ENCODE measurements at places on chromosomes 1 and 21. TPM values are rescaled to one million over a fixed set of nuclear protein-coding genes. Genes with fewer than 3 reads are reported as not detected.

DNA sequence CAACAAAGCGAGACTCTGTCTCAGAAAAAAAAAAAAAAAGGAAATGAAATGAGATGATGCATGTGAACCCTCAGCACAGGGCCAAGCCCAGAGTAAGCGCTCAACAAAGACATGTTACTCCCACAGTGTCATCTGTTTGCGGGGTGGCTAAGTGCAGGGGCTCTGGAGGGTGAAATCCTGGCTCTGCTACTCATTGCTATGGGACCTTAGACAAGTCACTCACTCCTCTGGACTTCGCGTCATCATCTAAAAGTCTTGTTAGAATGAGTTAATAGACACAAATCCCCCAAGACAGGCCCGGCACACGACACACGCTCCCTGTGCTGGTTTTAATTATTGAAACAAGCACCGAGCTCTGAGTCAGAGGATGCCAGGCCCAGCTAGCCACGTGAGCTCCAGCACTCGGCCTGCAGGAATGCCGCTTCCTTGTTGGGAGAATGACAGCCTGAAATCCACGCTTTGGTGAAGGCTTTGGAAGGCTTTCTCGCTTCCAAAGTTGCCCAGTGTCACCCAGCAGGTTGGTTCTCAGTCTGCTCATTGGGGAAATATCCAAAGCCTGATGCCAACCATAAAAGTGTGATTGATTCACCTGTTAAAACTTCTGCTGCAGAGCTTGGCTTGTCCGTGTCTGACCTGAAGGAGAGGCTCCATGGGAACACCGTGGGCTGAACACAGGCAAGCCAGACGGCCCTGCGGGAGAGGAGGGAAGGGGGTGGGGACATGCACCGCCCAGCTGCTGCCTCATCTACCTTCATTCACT, 36.7 kb upstream of the TARDBP start:
- DNase-seq, result no peak

GRCh38 chr1:100351095-100351887, 1.0 kb upstream of the CDC14A start:
- DNase-seq, result peak; percentile 87

GRCh38 chr1:203267347-203267846, 37.9 kb upstream of the BTG2 start:
- peak; percentile 83 for DNase-seq

CYP4X1 gene
- total RNA-seq, result 0.83 TPM

DNA sequence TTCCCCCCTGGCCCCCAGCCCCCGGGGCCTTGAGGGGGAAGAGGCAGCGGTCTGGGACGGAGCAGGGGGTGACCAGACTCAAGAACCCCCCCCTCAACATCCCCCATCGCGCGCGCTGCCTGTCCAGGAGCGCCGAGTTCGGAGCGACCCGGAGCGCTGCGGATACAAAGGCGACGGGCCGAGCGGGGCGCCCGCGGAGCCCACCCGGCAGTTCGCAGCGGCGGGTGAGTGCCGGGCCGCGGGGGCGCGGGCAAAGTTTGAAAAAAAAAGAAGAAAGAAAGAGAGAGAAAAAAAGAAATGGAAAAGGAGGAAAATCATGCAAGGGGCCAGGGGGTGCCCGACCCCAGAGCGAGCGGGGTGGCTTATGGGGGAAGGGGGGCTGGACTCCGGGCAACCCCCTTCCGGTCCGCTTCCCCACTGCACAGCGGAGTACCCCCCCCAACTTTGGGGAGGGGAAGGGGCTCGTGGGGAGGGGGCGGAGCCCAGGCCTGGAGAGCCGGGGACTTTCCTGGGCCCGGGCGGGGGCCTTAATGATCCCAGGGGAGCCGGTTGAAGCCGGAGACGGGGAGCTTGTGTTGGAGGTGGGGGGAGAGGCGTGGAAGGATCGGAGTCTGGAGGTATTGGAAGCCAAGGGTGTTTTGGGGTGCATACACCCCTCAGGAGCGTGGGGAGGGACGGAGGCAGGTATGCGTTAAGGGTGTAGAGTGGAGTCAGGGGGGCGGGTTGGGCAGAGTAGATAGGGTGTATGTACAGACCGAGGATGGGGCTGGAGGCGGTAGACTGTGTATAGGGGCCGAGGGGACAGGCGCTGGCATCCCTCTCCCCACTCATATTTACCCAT, 502 bp downstream of the VANGL2 start:
- DNase-seq, result no peak

DNA sequence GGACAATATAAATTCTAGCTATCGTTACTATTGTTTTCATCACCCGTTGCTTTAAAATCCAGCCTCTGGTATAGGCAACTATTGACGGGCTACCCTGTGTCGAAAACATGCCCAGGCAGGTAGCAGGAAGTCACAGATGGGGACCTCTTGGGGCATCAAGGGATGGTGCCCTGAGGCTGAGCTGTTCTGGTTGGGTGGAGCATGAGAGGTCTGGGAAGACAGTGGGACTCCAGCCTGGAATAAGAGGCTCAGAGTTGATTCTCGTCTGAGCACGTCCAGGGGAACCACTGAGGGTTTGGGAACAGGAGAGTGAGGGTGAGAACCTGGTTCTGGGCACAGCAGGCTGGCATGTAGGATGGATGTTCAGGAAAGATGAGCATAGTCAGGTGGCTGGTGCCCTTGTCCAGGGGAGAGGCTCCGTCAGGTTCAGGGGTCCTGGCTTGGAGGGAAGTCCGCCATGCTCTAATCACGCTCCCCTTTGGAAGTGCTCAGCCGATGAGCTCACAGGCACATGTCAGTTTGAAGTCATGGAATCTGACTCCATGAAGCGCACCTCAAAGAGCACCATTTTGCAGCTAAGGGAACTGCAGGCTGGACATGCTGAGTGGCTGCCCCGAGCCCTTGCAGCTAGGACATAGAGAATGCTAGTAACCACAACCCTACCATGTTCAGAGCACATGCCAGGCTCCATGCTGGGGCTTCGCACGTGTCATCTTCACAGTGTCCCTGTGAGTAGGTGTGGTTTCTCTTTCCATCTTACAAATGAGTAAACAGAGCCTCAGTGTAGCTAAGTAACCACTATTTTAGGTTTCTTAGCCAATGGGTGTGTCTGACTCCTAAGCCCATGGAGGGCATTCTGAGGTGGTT, 21.0 kb downstream of the PCSK9 start:
- DNase-seq, result no peak

- DNase-seq, result no peak
Measured at GRCh38 chr21:29817450-29817849, 122.3 kb downstream of the GRIK1 start.

- no peak for DNase-seq
Measured at GRCh38 chr1:206958144-206958543, 11.9 kb upstream of the PIGR start.

GRCh38 chr1:69878338-69878737, 310.6 kb downstream of the LRRC7 start:
- DNase-seq, result no peak

PMVK gene
- total RNA-seq, result 12.6 TPM

DNA sequence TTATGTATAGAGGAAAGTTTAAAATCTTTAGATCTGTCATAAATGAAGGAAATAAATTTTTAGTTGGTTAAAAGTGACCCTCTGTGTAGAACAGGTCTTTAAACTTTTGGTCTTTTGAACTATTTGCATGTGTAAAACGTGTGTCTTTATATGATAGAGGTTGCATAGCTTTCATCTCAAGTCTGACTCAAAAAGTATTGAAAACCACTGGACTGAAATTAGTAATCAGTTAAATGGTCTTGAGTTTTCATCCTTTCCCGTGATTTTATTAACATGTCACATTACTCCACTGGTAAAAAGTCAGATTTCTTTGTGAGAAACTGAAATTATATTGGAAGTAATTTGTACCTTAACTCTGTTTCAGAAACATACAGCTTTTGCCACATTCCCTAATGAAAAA, 1.8 kb downstream of the RNPC3 start:
- no peak for DNase-seq

- DNase-seq, result no peak
Measured at GRCh38 chr1:19824036-19824435, 9.0 kb upstream of the RNF186 start.

- DNase-seq, result no peak
Measured at GRCh38 chr1:219427989-219428388, 184.9 kb downstream of the ZC3H11B start.

LEMD1 gene
- not detected for total RNA-seq

SYPL2 gene
- 6.4 TPM for total RNA-seq

ADCY10 gene
- total RNA-seq, result 0.23 TPM

OR2T33 gene
- not detected for total RNA-seq

- no peak for DNase-seq
Measured at GRCh38 chr1:66931590-66931989, 6.8 kb downstream of the MIER1 start.

DNA sequence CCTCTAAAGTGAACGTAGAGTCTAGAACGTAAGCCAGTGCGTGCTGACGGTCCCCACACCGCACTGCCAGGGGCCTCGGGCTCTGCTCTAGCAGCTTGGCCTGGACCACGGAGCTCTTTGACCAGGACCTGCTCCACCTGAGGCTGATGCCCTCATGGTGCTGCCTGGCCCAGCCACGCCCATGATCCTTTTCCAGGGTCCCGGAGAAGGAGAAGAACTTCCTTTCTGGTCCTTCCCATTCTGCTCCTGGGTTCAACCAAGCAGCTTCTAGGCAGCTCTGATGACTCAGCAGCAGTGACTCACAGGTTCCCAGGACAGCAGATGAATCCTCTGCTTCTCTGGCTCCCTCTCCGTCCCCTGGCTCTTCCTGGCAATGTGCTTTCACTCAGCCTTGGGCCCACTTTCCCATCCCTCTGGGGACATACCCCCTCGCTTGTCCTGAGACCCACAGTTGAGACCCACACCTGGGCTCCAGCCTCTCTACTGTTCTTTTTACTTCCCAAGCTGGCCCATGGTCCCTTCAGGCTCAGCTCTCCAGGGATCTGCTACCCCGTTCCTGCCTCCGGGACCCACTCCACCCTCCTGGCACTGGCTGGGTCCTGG, 246.3 kb upstream of the RAB4A start:
- peak; percentile 91 for DNase-seq

DNA sequence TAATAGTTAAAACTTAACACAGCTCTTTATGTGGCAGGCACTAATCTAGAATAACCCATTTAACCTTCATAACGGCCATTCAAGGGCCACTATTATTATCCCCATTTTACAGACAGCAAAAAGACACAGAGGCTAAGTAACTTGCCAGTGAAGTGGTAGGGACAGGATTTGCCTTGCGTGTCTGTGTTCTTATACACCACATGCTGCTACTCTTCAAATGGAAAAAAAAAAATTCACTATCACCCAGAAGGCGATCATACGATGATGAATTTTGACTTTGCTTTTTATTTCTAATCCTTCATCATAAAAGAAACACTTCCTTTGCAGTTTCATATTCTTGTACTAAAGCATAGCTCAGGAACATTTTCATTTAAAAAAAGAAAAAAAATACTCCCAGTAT, 65.5 kb downstream of the RERE start:
- no peak for DNase-seq

DNA sequence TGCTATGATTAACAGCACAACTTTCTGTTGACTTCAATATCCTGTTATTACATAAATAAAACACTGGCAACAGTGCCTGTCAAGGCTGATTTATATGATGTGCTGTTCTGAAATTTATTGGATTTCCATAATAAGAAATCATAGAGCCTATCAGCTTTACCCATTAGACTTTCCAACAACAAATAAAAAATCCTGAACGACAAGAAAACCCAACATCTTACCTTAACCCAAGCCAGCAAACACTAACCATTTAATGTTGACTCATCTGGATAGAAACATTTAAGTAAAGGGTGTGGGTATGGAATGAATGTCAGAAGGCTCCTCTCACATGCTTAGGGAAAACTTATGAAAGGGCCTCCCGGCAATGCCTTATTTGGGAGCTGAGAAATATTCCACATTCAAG, 165.1 kb downstream of the SLC45A1 start:
- DNase-seq, result no peak

GRCh38 chr1:16191309-16191708, 21.1 kb downstream of the ARHGEF19 start:
- no peak for DNase-seq

TFF3 gene
- 12.3 TPM for total RNA-seq

DNA sequence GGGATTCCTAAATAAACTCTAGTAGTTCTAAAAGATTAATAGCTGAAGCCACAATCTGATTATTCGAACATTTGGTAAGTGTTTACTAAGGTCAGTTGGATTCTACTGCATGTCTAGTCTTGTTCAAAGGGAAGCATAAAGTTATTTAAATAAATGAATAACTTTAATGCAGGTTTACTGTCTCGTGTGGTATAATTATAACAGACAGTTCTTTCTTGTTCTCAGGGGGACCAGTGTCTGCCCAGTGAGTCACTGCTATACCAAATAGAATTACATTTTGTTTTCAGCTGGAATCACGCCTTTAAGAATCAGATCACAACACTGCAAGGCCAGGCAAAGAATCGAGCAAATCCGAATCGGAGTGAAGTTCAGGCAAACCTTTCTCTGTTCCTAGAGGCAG, 45.1 kb downstream of the SMG7 start:
- no peak for DNase-seq

DNA sequence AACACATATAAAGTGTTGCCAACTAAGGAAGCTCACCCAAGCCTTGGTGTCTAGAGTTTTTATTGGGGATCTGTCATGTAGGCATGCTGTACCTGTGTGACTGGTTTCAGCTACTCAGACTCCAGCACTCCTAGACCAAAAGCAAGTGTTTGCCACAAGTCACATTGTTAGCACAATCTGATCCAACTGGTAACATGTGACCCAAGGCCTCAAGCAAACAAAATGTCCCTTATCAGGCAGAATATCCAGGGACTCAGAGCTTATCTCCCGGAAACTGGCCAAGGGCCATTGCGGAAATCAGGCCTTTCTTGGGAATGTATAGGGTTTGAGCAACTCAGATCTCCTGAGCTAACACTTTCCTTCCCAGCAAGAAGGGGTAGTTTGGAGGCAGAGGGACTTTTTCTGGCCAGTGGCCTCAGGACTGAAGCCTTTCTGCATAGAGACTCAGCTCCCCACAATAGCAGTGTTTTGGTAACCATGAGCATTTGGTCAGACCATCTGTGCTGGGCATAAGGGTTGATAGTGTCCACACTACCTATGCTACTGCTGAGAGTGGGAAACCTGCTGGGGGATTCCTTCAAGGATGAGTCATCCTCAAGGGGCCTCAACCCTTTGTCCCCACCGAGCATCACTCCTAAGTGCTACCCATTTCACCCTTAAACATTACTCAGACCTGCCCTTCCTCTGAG, 29.6 kb downstream of the NHLH2 start:
- peak; percentile 32 for DNase-seq

- no peak for DNase-seq
Measured at GRCh38 chr1:225780630-225781029, 3.0 kb downstream of the SRP9 start.

DNA sequence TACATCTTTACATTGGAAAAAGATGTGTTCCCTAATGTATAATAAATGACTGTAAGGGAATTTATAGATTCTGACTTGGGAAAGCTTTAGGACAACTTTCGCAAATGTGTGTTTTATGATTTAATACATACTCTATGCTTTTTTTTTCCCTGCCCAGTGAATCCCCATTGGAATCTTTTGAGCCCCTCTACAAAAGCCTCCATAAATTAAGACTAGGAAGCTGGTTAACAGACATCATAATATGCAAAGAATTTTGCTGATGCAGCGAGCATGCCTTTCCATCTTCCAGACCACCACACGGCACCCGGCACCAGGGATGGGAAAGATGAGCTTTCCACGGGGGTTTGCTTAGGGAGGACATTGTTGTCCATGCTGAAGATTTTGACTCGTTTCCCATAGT, 156.1 kb upstream of the IVNS1ABP start:
- no peak for DNase-seq
